ENCODE measurements at places on chromosomes 2 and 18.

DNA sequence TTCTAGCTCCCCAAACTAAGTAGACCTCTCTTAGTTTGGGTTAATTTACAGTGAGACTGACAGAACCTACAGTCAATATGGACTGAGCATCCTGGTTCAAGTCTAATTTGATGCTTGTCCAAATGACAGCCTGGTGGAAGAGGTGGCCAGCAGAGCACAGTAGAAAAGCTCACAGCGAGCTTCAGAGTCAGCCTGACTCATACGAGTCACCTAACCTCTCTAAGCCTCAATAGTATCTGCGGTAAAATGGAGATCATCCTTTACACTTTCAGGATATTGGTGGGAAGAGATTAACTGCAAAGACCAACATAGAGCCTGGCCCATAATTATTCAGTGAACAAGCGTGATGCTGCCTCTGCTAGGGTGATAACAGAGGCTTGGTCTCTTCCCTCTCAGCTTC, 54.5 kb downstream of the DOCK10 start:
- no peak for DNase-seq

DNA sequence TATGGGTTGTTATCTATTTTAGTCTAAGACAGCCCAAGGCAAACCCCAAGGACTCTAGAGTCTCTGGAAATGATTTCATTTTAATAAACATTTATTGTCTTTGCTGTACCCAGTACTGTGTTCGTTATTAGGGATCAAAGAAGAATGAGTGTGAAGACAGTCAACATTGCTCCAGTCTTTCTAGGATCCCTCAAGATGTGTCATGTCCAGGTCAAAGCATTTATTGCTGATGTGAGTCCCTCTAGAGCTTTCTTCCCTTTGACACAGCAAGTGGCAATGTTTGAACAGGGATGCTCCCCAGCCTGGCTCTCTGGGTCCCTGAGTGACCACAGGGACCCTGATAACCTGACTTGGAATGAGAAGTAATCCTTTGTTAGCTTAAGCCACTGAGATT, 123.1 kb upstream of the STK17B start:
- no peak for DNase-seq

DNA sequence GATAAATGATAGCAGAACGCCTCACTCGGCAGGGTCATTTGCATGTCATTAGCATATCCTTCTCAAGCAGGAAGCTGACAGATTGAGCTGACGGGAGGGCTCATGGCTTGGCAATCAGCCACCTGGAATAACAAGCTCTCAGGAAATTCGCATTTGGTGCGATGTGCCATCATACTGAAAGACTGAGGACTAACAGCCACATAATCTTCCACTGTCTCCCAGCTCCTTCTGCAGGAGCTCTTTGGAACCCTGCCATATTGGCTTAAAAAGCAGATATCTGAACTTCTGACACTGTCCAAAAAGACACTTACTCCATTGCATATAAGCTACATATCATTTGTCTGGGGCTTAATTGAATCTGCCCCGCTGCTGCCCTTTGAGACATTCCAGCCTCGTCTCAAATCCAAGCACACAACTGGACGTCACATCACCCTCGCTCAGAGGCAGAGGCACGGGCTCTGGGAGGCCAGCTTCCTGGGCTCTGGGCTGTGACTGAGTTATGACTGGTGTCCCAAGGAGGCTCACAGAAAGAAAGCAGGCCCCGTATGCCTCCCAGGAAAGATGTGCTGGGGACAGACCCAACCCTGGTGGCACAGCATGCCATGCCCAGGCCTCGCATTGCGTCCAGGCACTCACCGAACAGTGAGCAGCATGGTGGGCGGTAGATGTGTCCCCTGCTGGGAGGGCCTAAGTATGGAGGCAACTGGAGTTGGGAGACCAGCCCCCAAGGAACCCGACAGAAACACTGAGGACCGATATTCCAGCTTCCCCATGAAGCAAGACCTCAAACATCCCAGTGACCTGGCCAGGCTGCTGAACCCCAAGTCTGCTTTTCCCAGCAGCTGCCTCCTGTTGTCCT, 228.0 kb downstream of the ATAD2B start:
- no peak for DNase-seq

DNA sequence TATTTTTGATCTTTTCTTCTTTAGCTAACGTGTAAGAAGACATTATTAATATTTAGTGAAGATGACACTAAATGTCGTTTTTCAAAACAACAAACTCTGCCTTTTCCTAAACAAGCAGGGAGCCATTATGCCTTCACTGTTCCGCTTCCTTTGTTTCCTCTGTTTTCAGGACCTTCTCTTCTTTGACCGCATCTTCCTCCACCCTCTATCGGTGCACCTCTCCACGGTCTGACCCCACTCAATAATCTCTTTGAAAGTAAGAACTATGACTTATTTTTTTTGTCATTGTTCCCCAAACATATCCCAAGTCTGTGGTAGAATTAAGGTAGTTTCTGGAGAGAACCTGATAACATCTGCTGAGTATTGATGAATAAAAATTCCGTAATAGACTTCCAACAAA, 5.8 kb upstream of the SCN1A start:
- DNase-seq = no peak

GRCh38 chr2:142495141-142495540, 364.3 kb upstream of the LRP1B start:
- no peak for DNase-seq

- DNase-seq = no peak
Measured at GRCh38 chr2:28650266-28650584, 101.4 kb upstream of the PPP1CB start.

- no peak for DNase-seq
Measured at GRCh38 chr2:64141674-64142405, 2.4 kb downstream of the PELI1 start.

DNA sequence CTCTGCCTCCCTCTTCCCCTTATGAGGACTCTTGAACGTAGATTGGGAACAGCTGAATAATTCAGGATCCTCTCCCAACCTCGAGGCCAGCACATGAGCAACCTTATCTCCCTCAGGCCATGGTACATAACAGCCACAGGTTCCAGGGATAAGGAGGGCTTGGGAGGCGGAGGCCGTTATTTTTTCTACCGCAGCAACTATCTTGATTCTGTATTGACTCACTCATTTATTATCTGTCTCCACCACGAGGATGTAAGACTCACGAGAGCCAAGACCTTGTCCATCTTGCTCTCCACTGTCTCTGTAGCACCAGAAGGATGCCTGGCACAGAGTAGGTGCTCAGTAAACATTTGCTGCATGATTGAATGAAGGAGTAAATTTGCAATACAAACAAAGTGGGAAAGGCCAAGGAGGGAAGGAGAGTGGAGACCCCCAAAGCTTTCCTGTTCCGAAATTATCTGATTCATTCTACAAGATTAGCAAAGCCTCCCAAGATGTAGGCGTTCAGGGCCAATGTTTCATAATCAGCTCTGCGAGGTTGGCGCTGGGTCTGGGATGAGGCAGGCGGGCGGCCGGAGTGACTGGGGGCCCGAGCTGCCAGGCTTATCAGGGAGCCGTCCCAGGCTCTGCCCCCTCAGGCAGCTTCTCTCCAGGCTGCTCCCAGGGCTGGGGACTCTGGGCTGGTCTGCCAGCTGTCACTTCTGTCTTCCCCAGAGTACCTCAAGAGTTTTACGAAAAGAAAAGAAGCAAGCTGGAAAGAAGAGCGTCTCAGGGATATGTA, 31.6 kb downstream of the INPP5D start:
- no peak for DNase-seq

All from stimulated activated CD4-positive, alpha-beta T cell treated with anti-CD3 and anti-CD28 coated beads, Interleukin-1b, Interleukin-23, amount 100 ng/mL, for 1 hour (primary cell).